ENCODE measurements at places on chromosomes 7 and 10.

GRCh38 chr10:119306986-119307392 lies 99.6 kb downstream of the GRK5 start:
- DNase-seq: peak; percentile 37

DNA sequence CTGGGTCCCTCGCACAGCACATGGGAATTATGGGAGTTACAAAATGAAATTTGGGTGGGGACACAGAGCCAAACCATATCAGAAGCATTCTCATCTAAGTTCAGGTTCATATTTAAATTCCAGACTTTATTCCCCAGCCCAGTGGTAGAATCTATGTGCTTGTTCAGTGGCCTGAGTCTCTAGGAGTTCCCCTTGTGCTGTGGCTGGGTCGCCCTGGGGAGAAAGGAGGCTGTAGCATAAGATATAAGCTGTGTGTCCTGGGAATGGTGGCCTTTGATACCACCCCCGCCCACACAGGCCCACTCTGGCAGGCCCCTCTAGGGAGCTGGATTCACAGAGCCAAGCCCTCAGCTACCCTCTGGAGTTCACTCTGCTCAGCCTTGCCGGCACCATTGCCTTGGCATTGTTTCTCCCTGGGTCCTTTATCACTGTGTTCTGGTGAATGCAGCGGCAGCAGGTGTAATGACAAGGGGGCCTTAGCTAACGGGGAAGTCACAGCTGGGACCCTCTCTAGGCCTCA lies 64.2 kb downstream of the MINDY4 start:
- DNase-seq: no peak

DNA sequence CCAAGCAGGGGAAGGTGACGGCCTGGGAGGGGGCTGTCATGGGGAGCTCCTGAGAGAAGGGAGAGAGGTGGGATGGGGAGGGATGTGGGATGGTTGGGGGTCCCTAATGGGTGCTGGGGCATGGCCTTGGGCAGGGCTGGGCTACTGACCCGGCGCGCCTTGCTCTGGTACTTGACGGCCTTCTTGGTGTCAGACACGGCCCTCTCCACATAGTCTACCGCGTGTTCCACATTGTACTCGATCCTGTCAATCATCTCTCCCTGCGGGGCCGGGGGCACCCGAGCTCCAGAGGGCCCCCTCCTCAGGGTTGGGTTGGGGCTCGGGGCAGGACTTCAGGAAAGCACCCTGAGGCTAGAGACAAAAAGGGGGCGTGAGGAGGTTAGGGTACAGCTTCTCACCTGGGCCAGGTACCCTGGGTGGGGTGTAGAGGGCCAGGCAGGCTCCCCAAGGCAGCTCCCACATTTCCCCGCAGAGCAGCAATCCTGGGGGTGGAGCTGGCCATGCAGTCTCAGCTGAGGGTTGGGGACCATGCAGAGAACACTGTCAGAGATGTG lies 17.3 kb downstream of the BUD23 start:
- no peak for DNase-seq

- DNase-seq: peak; percentile 16
Observed at GRCh38 chr10:63919575-63920279, 398.5 kb downstream of the REEP3 start.

- DNase-seq: no peak
Observed at GRCh38 chr7:132646052-132646451, 69.8 kb upstream of the PLXNA4 start.

DNA sequence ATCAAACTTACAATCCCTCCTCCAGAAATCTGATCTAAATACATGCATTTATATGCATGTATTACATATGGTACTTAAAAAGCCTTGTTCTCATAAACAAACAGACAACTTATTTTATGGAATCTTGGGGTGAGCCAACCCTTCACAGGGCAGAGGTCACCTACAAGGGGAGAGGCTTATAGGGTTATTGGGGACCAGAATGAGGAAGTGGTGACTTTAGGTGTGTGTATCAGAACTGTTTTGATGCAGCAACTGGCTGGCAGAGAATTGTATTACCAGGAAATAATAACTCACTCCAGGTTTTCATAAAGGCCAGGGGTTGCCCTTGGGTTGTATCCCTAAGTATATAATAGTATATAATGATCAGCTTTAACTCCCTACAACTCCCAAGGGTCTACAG lies 91.1 kb downstream of the SVIL start:
- no peak for DNase-seq

GRCh38 chr10:128274938-128275337 lies 148.7 kb upstream of the MKI67 start:
- peak; percentile 72 for DNase-seq

GRCh38 chr7:131602994-131603372 lies 46.6 kb upstream of the PODXL start:
- no peak for DNase-seq

GRCh38 chr10:1850971-1851527 lies 113.7 kb upstream of the ADARB2 start:
- no peak for DNase-seq

Measured in fibroblast of skin of right biceps (primary cell).